ENCODE measurements at places on chromosomes 3 and 15.

DNA sequence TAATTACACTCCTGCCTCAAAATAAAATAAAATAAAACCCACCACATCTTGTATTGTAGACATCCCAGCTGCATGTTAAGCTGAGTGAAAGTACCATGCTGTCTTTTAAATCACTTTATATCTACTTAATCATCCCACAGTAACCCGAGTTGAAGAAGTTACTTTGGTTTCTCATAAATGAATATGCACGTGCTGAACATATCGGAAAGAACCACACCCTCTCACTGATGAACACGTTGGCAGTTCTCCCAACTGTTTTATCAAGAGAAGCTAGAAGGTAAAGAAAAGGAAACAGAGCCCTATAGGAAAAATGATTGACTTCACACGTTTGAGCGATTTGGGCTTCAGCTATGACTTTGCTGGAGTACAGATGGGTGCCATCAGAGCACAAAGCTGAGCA, 15.9 kb upstream of the TM4SF19 start:
- DNase-seq, result no peak

GRCh38 chr3:84547971-84548970, 410.5 kb upstream of the CADM2 start:
- DNase-seq, result no peak

DNA sequence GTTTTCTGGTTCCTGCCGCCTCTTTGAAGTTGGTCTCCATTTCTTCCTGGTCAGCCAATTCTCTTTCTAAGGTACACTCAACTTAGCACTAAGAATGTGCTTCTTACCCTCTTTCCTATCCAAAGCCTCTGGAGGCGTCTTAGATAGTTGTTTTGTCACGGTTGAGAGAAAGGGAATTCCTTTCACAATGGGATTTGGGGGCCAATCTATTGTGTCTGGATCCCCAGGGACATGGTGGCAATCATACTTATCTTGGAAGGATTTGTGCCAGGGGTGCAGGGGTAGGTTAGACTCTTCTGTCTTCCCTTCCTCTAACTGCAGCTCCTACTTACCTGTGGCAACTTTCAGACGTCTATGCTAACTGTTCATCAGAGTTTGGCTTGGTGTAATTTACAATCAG, 287.1 kb downstream of the SOX2 start:
- DNase-seq, result no peak

DNA sequence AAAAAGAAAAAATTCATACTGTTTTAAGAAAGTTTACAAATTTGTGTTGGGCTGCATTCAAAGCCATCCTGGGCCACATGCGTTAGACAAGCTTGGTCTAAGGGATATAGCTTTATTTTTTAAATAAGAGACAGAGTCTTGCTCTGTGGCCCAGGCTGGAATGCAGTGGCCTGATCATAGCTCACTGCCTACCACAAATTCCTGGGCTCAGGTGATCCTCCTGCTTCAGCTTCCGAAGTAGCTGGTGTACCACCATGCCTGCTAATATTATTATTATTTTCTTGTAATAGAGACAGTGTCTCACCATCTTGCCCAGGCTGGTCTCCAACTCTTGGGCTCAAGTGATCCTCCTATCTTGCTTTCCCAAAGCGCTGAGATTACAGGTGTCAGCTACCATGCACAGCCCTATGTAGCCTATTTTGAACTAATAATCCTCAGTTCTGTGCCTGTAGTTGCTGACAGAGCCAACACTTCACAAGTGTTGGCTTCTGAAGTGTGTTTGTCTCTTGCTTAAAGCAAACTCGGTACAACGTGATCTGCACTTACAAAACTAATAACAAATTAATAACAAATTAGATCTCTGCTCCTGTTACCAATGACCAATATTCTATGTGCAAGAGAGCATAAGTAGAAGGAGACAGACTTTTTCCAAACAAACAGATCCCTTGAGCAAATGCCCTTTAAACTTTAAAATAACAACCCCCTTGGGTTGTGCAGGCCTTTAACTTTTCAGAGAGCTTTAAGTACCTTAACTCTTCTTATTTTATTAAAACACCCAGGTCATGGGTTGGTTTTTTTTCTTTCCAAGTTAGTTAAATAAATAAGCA, 135.2 kb downstream of the VGLL4 start:
- DNase-seq, result no peak

DNA sequence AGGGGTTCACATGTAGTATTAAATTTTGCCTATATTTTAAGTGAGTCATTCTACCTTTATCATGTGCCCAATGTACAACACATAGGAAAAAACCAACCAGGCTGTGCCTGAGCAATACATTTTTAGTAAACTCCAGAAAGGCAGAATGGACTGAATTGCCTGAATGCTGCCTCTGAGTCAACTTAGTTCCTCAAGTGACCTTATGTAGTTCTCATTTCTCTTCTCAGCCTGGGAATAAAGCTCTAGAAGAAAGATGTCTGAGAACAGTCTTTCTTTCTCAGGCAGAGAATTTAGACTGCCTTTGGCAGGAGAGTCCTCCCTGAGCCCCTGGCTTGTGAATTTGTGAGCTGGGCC, 13.0 kb downstream of the ST3GAL6 start:
- DNase-seq, result no peak

DNA sequence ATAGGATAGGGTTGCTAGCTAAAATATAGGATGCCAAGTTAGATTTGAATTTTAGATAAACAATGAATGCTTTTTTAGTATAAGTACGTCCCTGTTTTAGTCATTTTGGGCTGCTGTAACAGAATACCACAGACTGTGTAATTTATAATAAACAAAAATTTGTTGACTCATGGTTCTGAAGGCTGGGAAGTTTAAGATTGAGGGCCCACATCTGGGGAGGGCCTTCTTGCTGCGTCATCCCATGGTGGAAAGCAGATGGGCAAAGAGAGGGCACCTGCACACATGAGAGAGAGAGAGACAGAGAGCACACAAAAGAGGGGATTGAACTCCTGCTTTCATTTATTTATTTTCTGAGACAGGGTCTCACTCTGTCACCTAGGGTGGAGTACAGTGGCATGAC, 246.5 kb downstream of the EPHB1 start:
- no peak for DNase-seq

DNA sequence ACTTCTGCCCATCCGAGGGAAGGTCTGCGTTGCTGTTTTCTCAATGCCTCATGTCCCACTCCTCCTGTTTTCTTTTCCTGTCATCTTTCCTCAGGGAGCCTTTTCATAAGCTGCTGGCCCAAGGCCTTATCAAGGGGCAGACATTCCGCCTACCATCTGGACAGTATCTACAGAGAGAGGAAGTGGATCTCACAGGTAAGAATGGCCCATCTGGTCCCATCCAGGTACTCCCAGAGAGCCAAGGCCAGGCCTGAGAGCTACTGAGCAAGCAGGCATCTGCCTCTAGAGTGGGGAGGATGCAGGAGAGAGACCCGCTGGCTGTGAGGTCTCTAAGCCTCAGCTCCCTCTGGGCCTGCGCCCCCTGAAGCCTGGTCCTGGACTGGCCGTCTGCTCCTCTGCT, 81.5 kb upstream of the LIMD1 start:
- no peak for DNase-seq

DNA sequence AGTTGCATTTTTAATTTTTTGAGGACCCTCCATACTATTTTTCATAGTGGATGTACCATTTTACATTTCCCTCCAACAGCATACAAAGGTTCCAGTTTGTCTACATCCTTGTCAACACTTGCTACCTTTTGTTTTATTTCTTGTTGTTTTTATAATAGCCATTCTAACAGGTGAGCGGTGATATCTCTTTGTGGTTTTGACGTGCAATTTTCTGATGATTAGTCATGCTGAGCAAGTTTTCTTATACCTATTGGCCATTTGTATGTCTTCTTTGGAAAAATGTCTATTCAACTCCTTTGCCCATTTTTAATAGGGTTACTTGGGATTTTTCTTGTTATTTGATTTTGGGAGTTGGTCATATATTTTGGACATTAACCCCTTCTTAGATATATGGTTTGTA, 187.0 kb downstream of the CDIN1 start:
- DNase-seq, result no peak

DNA sequence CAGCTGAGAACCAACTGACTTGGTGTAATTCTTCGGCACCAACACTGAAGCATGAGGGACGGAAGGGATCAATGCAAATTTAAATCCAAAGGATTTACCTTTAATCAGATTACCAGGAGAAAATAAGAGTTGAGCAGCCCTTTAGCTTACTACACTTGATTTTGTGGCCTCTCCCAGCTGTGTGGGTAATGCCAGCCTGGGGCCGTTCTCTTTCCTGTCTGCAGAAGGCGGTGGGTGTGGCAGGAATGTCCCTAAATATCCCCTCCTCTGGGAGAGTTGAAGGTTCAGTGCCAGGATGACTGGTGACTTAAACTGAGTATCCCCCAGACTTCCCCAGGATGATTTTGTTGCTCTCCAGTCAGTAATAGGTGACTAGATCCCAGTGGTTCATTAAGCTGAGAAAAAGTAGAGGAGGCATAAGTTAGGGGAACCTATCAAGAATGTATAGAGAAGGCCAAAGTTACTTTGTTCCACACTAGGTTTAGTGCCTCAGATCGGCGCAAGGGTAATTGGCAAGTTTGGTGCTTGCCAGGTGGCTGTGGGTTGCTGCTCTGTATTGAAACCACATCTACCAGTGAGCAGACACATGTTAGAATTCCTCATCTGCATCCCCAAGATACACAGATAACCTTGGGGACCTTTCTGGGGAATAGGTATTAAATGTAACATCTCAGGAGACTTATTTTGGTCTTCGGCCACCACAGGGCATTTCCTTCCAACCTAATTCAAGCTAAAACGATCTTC, 23.1 kb downstream of the MAPKBP1 start:
- DNase-seq, result no peak

- no peak for DNase-seq
Observed at GRCh38 chr15:75354454-75354853, 7.6 kb downstream of the NEIL1 start.

- no peak for DNase-seq
Observed at GRCh38 chr15:68990231-68990991, 24.1 kb upstream of the NOX5 start.

GRCh38 chr3:169350228-169350627, 313.3 kb downstream of the MECOM start:
- no peak for DNase-seq

DNA sequence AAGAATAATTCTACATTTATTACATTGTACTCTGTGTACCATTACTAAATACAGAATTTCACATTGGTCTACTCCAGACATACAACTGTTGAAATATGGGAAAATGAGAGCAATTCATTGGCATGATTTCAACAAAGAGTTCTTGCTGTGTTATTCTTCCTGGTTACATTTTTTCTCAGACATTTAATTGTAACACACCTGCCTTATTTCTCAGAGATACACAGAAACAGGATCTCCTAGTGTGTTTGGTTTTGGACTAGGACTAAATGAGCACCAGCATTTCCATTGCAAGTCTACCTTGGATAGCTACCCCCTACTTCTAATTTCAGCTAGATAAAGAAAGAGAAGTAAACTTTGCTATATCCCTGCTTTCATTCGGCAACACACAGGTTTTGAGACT, 274.3 kb upstream of the CNTN4 start:
- DNase-seq, result no peak

DNA sequence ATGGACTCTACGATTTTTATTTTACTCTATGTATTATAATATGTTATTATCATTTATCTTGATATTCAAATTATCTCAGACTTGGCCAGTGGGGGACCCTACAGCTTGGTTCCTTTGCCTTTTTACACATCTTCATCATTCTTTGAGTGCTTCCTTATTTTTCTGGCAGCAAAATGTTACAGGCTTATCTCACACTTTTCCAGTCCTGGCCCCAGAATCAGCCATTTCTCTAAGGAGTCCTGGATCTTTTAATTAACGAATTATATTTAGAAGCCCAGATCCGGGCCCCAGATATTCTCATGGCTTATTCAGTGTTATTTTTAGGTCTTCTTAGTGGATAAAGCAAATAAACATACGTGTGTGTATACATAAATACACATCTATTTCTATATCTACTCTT, 32.8 kb upstream of the MELTF start:
- DNase-seq, result no peak

DNA sequence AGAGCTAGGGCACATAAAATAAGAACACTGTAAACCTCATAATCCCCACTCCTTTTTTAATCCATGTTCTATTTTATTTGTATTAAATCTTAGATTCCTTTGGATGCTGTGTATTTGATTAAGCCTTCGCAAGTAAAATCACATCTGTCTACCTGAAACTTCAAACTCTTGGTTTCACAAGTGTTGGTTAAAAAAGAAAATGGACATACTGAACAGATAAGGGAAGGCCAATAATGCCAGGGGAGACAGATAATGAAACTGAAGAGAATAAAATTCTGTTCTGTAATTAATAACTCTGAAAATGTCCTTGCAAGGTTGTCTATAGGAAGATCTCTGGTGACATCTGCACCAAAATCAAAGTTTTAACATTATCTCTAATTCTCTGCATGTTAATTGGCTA, 114.2 kb downstream of the ULK4 start:
- DNase-seq, result no peak

GRCh38 chr3:111541391-111541790, 606 bp upstream of the CD96 start:
- DNase-seq, result no peak

DNA sequence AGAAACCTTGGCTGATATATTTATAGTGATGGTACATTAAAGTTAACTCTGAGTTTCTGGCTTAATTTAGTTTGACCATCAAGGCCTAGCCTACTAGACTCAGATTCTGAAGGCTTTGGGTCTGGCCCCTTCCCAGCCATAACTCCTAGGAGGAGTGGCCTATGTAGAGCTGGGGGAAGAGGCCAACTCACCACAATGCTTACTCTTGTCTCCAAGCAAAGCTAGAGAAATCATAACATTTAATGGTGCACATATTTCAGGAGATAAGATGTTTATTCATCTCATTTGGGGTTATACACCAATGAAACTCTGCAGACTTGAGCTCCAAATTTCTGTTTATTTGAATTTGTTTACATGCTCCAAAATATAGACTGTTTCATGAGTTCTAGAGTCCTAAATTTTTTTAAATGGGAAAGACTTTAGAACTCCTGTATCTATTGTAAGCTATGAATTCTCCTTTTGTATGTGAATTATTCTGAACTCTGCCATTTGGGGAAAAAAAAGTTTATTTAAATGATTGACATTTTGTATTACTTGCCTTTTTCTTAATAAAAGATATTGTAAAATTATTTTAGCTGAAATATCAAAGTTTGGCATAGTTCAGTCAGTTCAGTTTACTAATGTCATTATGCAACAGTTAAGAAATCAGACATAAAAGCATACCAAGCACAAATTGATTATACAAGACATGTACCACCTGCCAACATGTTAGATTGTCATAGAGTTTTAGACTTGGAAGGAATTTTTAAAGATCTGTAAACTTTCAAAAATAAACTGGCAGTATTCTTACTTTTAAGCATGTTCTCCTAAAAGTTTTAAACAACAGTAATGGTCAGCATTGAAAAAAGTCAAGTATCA, 143.4 kb upstream of the NR2E3 start:
- no peak for DNase-seq
